RWPE1 (cell line): ENCODE measurements at places on chromosomes 5 and 9.

DNA sequence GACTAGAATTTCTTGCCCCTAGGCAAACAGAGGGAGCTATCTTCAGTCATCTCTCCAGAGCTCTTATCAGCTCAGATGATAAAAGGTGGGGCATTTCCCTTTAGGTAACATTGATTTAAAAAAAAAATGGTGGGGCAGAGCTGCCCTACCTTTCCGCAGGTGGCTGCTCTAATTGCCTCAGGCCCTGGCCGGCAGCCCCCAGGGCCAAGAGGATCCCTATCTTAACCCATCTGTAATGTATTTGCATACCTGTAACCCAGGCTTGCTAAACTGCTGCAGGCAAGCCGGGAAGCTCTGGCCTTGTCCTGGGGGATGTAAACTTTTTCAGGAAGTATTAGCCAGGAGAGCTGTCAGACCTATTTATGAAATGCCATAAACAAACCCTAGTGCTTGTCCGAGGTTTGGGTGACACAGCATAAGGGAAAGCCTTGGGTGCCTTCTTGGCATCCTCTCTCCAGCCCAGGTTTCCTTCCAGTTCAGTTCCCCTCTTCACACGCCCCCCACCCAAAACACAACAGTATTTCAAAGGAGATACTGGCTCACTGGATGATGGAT is 20.9 kb upstream of the ZSWIM6 start:
- no peak for DNase-seq

- DNase-seq, result no peak
Observed at GRCh38 chr5:14281746-14282181, 138.6 kb downstream of the TRIO start.

DNA sequence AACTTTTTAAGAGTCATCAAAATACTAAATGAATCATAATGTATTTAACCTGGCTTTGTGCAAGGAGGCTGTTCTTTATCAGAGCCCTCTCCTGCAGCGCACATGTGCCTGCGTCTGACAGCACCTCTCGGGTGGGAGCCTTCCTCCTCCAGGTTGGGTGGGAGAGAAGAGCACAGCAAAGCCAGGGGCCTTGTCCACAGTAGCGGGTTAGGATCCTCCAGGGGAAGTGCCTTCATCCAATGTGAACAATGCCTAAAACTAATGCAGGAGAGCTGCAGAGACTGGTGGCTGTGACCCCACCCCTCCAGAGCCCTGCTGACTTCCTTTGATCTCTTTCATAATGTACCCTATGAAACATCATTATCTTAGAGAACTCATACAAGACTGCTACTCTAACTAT is 10.2 kb downstream of the UBE2QL1 start:
- no peak for DNase-seq

DNA sequence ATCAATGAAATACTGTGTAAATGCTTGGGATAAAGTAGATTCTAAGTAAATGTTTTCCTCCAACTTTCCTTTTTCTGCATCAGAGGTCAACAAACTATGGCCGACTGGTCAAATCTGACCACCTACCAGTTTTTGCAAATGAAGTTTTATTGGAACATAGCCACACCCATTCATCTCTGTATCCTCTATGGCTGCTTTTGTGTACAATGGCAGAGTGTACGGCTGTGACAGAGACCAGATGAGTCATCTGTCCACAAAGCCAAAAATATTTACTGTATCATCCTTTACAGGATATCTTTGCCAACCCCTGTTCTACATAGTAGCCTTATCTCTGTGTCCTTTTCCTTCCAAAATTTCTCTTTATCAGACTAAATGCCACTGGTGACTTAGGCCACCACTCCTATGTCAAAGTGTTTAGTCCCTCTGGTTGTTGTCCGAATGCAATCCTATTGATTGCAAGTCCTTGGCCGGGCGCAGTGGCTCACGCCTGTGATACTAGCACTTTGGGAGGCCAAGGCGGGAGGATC is 218.4 kb upstream of the KLF4 start:
- no peak for DNase-seq

- peak; percentile 48 for DNase-seq
Observed at GRCh38 chr5:14628346-14628745, 36.2 kb upstream of the OTULIN start.

GRCh38 chr9:94931740-94932139 is 205.2 kb downstream of the AOPEP start:
- no peak for DNase-seq

- DNase-seq, result no peak
Observed at GRCh38 chr9:137163365-137163715, 6.5 kb downstream of the LRRC26 start.

GRCh38 chr9:126055381-126055985 is 271.1 kb upstream of the MVB12B start:
- DNase-seq, result peak; percentile 83

DNA sequence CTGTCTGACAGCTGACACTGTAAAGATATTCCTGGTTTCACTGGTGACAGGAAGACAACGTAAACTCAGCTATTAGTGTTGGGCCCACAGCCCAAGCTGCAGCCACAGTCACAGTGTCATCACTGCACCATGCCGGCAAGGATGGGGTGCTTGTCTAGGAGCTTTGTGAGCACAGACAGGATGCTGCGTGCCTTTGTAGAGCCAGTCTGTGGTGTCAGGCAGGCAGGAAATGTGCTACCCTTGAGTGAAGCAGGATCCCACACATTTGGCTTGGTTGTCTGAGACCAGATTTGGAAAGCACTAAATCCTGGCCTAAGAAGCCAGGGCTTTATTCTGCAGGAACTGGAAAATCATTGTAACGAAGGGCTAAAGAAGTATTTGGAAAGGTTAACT is 121.6 kb upstream of the ADAMTS16 start:
- no peak for DNase-seq

DNA sequence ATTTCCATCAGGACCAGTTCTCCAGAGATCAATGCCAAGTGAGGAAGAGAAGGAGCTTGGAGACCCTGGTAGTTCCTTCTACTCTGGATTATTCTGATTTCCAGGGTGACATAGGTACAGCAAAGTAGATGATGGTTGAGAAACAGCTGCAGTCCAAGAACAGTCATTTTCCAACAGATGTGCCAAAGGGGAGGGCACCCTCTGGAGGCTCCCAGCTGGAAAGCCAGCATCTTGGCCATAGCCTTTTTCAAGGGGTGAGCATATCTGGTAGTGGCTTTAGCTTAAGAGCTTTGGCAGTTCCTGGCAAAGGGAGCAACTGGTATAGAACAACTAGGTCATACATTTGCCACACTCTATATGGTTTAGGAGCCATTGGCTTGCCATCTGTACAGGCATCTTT is 492.7 kb downstream of the RASEF start:
- peak; percentile 19 for DNase-seq
